ENCODE measurements at places on chromosomes 12 and 14.

GRCh38 chr12:76074701-76075336, 9.7 kb downstream of the NAP1L1 start:
- no peak for DNase-seq

- no peak for DNase-seq
Observed at GRCh38 chr12:40911676-40912075, 219.4 kb downstream of the CNTN1 start.

GRCh38 chr12:131443019-131444000, 267.6 kb upstream of the SFSWAP start:
- DNase-seq: no peak

- no peak for DNase-seq
Observed at GRCh38 chr14:88559852-88560251, 3.0 kb upstream of the ZC3H14 start.

- no peak for DNase-seq
Observed at GRCh38 chr12:115956236-115956635, 321.3 kb downstream of the MED13L start.

DNA sequence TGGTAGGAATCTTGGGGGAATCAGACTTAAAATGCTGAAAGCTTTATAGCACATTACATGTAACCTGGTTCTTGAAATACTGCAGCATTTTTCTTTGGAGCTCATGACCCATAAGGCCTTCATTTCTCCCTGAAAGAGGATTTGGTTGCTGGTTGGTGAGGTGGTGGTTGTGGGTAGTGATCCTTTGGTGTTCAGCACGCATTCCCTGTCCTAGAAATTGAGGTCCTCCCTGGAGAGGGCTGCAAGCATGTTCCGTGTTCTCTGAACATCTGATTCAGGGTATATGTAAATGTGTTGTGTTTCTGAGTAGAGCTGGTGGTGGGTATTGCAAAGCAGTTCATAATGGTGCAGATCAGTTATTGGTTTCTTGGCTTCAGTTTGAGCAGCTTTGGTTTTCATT, 2.0 kb downstream of the SCN8A start:
- DNase-seq: no peak

DNA sequence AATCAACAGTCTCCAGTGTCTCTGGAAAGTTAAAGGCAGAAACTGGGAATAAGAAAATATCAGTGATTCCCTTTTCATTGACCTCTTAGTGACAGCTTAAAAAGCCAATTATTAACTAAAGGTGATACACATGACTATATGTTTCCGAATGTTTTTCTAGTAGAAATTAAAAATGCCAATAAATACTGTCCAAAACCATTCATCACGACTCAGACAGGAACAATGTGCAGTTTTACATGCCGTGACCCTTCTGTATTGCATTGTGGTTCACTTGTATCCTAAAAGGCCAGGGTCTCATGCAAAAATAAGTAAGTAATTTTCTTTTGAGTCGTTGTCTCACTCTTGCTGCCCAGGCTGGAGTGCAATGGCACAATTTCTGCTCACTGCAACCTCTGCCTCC, 105.9 kb upstream of the TTC7B start:
- no peak for DNase-seq

- DNase-seq: no peak
Observed at GRCh38 chr14:75829316-75829715, 152.5 kb downstream of the TGFB3 start.

- DNase-seq: no peak
Observed at GRCh38 chr12:44716711-44717110, 159.4 kb downstream of the NELL2 start.

DNA sequence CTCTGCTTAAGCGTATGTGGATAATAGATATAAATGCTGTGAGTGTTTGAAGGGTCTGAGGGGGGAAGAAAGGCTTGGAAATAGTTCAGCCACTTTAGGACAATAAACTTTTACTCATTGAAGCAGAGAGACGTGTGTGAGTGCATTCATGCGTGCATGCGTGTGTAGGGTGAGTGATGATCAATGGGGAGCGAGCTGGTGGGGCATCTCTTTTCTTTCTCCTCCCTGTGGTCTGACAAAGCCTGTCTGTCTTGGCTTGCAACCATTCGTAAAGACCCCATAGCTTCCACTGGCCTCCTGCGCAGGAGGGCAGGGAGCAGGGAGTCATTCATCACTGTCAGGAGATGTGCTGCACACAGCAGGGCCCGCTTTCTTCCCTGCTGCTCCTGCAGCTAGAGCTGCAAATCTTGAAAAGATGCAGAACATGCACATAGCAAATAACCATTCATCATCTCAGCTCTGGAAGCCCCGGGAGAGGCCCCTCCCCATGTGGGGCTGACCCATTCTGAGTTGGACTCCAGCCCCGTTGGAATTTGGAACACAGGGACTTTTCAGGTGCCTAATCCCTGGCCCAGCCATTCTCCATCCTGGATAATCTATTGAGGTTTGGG, 223.2 kb downstream of the PPM1H start:
- DNase-seq: no peak

- no peak for DNase-seq
Observed at GRCh38 chr12:69662764-69663163, 36.3 kb downstream of the BEST3 start.

DNA sequence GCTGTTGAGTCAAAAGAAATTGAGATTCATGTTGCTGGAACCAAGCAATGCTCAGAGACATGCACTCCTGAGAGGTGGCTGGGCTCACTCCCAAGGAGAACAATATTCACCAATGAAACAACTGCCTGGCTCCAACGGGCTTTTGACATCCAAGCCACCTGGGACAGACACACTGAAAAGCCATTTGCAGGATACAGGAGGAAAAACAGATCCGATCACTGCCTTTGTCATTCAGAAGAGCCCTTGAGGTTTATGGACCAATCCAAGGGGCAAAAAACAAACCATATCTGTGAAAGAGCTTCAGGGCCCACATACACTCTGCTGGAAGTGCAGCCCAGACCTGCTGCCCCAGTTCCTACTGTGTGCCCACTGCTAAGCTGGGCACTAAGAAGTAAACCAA, 277.5 kb downstream of the NUAK1 start:
- no peak for DNase-seq

GRCh38 chr14:29579838-29580237, 347.8 kb downstream of the PRKD1 start:
- no peak for DNase-seq

DNA sequence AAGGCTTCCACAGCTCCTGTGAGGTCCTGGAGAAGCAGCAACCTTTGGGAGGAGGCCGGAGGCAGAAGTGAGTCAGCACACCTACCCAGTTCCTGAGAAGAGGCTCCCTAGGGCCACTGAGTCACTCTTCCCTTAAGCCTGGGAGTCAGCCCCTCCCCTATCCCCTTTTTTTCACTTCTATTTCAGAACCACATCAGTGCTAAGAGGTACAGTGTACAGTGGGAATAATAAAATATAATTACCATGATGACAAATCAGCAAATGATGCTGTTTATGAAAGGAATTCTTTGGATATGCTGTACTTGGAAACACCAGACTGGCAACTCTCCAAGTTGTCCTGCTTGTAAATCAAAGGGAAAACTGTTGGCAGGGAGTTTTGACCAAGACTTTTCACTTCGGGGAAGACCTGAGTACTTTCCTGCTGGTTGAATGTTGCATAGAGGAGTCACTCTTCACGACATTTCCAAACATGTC, 7.8 kb upstream of the TBPL2 start:
- DNase-seq: no peak

- peak; percentile 66 for DNase-seq
Observed at GRCh38 chr12:51721282-51721940, 127.1 kb downstream of the FIGNL2 start.

GRCh38 chr12:82555699-82556098, 131.0 kb upstream of the TMTC2 start:
- no peak for DNase-seq

DNA sequence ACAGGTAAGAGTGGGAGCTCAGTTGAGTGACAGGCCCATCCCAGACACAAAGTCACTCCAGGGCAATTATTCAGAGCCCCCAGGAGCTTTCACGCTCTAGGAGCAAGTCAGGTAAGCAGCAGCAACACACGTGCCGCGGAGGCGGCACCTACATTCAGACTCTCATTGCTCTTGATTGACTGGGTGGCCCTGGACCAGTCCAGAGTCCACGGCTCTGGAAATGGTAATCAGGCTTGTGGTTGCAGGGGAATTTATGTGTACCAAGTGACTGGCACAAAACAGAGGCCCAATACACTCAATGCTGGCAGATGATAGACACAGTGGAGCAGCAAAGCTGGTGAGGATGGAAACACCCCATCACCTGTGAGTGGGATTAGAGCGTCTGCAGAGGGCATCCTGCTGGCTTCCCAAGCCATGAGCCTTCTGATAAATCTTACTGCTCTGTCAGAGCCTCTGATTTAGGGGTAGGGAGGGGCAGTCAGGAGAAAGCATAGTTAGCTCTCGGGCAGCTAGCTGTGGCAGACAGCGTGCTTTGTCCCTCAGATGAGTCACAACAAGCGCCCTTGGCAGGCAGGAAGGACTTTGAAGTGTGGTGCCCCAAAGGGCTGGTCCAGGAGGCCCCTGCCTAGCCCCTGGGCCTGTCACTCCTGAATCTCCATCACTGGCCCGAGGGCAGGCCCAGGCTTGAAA, 344.7 kb downstream of the CACNA1C start:
- DNase-seq: no peak

- no peak for DNase-seq
Observed at GRCh38 chr12:45468751-45469615, 253.1 kb downstream of the ANO6 start.

DNA sequence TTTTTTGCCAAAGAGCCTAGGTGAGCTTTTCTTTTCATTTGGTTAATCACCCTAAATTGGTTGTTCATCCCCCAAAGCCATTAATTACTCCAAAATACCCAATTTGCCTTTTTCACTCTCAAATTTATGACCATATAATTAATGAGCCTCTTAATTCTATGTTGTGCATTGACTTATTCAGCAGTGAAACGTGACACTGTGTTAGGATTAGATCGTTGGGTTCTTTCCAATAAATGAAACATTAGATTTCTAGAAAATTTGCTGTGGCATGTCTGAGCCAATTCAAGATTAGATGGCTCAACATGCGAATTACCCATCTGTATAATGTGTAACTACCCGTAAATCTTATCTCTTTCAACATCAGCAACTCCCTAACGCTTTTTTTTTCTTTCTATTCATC, 273.4 kb downstream of the BMP4 start:
- no peak for DNase-seq

DNA sequence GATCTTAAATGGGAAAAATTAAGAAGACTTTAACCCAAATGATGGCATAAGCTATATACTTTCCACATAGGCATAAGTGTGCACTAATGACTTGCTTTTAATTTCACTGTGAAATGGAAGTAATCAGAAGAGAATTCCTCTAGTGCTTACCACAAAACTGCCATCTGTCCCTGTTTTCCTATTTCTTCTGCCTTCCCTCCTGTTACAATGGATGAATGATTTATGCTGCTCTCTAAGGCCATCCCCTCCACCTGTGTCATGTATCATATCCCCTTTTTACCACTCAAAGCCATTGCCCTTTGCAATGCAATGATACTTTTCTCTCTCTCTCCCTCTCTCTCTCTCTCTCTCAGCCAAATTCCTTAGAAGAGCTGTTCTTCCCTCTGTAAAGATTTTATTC, 109.1 kb downstream of the C12orf50 start:
- DNase-seq: no peak

DNA sequence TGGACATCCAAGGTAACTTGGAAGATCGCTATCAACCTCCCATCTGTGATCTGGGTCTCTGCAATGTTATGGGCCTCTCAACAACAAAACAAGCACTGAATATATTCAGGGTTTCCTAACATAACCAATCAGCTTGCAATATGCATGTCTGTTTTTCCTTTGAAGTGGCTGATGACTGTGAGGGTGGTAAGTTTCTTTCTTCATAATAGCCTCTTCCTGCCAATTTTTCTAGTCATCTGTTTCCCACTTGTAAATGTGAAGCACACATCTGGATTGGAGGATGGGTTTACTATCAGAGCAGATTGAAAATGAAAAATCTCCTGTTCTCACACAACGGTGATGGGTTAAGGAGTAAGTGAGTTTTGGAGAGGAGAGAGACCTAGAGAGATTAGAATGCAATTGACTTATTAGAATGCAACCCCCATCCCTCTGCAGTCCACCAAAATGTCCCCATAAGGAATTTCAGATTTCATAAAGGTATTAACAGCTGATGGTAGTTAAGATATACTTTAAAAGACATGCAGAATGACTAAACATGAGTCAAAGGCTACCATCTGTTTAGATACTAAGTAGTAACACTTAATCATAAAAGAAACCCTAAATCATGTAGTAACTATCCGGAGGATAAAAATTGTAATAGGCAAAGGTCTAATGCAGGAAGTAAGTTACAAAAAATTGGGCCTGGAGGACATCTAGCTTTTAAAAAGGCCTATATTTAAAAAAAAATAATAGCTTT, 58.4 kb upstream of the SAV1 start:
- no peak for DNase-seq

GRCh38 chr12:29944269-29945000, 160.7 kb upstream of the TMTC1 start:
- no peak for DNase-seq

DNA sequence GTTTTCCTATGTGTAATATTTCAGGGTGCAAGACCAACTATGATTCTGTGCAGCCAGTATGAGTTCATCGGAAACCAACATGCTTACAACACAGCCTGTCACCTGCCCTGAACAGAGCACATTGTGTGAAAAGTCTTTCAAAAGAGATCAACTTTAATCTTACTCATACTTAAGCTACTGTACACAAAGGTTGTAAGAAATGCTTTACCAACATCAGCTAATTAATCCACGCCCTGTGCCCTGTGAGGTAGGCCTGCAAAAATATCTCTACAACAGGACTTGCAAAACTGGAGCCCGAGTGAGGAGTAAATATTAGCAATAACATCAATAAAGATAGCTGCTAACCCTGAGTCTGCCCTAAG, 15.1 kb downstream of the APPL2 start:
- DNase-seq: no peak

DNA sequence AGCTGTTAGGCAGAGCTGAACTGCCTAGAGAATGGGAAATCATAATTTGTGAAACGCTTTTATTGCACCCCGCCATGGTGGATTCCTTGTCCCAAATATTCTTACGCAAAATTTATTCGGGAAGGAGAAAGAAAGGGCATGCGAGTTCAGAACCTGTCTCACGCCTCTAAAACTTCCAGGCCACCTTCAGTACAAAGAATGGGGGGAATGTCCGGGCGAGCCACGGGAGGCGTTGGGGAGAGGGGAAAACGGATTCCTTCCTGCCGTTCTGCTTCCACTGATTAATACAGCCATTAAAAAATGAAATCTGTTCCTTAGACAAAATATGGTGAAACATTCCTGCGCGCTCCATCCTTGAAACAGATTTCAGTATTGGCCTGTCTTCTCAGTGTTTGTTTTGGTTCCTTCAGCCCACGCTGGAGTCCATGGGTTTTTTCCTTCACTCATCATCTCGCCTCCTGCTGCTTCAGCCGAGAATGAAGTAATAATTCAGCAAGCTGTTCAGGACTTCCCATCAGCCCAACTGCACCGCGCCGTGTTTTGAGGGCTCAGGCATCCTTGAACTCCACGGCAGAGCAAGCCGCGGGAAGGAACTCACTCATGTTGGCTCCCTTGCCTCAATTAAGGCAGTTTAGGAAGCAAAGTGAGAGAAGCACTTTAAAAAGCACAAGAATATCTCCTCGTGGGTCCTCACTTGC, 47.7 kb upstream of the CDKN3 start:
- DNase-seq: no peak
